Stomach (tissue), 19 donors: ENCODE measurements at places on chromosomes 3 and 15.

- peak; percentile 75 for DNase-seq
These were observed 788 bp upstream of the DLG1 start for GRCh38 chr3:197298945-197299854.

DNA sequence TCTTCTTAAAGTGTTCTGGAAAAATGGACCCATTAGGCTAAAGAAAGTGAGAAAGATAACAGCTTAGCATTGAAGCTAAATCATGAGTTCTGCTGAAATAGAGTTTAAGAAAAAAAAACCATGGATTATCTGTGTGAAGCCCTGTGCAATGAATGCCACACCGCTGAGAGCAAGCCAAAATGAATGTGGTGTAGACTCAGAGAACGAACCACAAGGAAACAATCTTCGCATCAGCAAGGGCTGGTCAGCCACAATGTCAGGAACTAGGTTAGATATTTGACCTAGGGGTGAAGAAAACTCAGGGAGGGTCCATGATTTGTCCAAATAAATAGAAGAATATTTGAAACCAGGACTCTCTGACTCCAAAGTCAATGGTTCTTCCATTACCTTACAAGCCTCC, 91.4 kb upstream of the MEX3B start:
- DNase-seq: no peak

GRCh38 chr3:140703496-140703895, 25.6 kb downstream of the TRIM42 start:
- no peak for DNase-seq

GRCh38 chr3:184553385-184553784, 8.2 kb upstream of the EPHB3 start:
- DNase-seq: no peak

DNA sequence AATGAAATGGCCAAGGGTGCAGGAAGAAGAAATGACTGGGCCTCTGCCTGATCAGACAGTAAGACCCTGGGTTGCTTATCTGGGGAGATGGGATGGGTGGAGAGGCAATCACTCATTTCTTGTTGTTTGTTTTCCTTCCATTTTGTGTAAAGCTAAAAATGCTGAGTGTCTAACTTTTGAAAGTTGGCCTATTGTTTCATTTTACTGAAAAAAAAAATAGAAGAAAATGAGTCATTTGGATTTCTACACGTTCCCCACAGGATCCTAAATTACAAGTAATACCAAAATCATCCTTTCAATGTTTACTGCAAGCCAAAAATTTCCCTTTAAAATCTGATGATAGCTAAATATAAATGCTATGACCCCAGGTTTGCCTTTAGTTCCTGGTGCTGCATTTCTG, 30.6 kb downstream of the PTX3 start:
- no peak for DNase-seq

- peak; percentile 94 for DNase-seq
These were observed at the start of gene CISH for GRCh38 chr3:50611464-50612233. Gene CISH, minus strand, starts transcription at chr3:50611774. Its CDS starts 124 bp downstream, at chr3:50611650.

- DNase-seq: no peak
These were observed 77.0 kb downstream of the SLC7A14 start for GRCh38 chr3:170508839-170509238.
